ENCODE measurements at places on chromosomes 2 and 18.

DNA sequence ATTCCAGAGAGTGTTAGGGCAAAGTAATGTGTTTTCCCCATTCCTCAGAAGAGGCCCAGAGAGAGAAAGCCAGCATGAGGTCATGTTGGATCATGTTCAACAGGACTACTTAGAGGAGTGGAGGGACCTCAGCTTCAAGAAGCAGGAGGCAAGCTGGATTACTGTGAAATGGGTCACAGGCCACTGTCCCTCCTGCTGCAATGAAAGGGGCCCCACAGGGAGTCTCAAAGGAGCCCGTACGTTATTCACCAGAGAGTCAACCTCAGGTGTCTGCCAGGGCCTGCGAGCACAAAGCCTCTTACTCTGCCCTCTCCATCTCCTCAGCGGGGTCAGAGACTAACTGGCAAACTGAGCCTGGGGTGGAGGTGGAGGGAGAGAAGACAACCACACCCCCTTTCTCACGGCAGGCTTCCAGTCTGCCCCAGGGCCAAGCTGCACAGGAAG lies 27.2 kb upstream of the ACYP2 start:
- no peak for DNase-seq

DNA sequence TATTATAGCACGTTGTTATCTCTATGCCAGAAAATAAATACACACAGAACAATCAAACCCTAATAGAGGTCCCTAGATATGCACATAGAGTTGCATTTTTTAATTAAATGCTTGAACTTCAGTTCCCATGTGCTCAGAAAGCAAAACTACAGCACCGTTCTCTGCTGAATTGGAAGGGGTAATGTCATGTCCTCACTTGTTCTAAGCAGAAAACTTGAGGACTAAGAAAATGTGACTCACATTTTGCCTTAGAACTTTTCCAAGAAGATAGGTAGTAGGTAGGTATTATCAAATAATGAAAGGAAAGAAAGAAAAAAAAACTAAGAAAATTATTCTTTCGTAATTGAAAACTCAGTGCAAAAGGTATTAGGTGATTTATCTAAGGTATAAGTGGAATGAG lies 607.3 kb downstream of the ERBB4 start:
- no peak for DNase-seq

GRCh38 chr2:70477441-70477844 lies 76.2 kb downstream of the TGFA start:
- DNase-seq, result no peak

DNA sequence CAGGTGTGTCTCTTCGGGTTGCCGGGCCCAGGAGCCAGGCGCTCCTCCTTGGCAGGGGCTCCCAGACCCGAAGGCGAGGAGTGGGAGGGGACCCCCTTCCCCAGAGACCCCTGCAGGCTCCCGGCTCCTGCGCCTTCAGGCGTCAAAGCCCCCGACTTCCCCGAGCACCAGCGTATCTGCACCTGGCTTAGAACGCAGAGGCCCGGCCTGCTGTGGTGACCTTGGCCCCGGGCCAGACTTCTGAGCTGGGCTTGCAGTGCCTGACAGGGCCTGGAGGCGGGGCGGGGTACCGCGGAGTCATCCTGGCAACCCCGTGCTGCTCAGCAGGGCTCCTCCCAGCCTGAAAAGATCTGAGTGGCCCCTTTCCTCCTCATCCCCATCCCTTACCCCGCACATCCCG lies 27.0 kb downstream of the SKA1 start:
- peak; percentile 9 for DNase-seq

DNA sequence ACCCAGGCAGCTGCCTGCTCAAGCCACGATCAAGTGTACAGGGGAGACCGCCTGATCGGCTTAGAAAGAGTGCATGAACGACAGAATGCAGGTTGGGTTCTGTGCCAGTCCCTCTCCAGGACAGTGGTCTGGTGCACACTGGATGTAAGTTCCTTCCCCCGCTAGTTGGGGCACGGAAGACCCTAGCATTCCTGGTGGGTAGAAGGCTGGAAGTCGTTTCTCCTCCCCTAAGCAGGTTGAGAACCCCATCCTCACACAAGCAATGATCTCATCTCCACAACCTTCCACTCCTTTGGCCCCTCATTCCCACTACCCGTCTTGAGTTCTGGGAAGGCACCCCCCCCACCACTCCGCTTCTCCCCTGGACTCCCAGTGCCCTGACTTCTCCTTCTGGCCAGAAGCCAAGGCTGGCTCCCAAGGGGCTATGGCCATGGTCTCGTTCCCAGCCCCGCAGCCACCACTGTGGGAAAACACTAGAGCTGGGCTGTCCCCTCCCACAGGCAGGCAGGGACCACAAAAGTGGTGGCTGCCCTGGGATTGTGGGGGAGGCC lies 1.4 kb upstream of the ANKRD39 start:
- no peak for DNase-seq

DNA sequence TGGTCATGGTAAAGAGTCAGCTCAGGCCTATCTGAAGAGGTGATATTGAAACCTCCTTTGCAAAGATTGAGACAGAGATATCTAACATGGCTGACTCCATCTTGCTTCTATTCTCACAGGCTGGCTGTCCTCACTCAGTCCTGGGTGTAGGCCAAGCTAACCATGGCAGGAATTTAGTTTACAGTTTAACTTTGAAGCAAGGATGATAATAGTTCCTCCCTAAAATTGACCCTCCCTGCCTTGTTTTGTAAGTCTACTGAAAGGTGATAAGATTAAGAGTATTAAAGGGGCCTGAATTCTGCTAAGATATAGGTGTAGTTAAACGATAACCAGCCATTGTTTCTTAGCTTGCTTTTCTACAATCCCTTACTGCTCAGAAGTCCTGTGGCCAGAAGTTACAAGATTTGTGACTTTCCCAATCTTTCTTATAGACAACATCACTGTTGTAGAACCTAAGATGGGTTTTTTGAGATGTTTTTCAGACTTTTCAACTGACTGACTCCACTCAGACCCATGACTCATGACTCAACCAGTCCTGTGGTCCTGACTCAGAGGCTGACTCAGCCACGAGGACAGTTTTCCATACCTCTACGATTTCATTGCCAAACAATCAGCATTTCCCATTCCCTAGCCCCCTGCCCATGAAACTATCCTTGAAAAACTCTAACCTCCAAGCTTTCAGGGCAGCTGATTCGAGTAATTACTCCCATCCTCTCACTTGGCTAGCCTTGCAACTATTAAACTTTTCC lies 195.7 kb upstream of the SESTD1 start:
- DNase-seq, result no peak

DNA sequence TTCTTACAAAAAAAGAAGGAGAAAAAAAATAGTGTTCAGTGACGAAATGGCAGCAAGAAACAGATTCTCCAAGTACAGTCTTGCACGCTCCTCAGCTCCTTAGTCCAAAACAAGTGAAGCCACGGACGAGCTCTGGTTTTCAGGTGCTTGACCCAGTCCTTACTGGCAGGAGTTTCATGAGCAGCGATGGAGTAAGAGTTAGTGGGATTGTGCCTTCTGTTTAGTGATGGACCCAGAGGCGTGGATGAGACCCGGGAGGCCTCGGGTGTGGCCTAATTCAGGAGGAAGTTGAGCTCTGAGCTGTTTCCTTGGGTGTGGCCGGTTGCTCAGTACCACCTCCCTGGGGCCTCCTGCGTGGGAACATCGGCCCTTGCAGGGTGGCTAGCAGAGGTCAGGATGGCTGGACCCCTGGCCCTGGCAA lies 52.0 kb downstream of the KIF5C start:
- DNase-seq, result peak; percentile 43

- no peak for DNase-seq
These were observed 195.1 kb downstream of the C1D start for GRCh38 chr2:67867735-67868134.

GRCh38 chr2:75268112-75268511 lies 68.8 kb upstream of the TACR1 start:
- DNase-seq, result no peak

DNA sequence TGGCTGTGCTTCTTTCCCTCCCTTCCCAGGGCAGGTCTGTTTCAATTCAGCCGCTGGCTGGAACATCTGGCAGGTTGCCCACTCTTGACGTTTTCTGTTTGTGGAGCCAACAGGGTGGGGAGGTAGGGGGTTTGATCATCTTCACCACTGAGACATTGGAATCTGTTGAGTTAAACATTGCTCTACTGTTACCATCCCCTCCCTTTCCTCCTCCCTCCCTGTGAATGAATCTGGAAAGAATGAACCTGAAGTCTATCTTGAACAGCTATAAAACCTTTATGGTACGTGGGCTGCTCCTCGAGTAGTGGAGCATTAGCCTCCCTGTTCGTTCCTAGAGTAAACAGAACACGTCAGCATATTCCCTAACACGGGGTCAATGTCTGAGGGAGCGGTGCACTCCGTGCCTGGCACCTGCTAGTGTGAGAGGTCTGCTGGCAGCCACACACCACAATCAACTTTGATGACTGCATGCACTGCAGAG lies 249.9 kb upstream of the RBBP8 start:
- DNase-seq, result no peak

- no peak for DNase-seq
These were observed 69.5 kb downstream of the ZBTB7C start for GRCh38 chr18:48339692-48340091.

DNA sequence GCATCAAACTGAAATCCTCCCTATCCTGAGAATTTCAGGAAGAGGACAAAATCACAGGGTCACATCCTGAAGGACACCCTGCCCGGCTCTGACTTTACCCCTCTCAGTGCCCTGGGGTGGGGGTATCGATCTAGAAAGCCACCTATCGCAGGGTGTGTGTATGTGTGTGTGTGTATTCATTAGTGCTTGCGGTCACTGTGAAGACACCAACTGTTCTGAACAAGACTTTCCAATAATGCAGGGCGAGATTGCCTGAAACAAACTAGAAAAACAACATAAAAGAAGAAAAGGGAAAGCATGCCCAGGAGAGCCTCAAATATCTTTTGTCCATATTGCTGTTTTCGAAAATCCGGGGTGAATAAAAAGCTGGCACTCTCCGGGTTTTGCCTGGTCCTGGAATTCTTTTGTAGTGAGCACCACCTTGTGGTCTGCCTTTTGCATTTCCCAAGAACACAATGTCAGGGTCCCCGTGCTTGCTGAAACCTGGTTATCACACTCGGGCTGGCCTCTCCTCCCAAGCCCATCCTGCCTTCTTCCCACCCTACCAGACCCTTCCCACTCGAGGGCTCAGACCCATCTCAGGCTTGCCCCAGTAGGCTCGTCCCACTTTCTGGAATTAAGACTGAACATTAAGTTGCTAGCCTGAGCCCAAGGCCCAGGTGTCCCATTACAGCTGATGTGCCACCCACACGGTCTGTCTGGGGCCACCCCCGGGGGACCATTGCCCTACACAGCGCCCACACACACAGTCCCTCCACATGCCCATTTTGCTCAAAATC lies 25.0 kb upstream of the COPS8 start:
- DNase-seq, result peak; percentile 12

- DNase-seq, result no peak
These were observed 94.2 kb upstream of the STPG4 start for GRCh38 chr2:47249157-47249900.

DNA sequence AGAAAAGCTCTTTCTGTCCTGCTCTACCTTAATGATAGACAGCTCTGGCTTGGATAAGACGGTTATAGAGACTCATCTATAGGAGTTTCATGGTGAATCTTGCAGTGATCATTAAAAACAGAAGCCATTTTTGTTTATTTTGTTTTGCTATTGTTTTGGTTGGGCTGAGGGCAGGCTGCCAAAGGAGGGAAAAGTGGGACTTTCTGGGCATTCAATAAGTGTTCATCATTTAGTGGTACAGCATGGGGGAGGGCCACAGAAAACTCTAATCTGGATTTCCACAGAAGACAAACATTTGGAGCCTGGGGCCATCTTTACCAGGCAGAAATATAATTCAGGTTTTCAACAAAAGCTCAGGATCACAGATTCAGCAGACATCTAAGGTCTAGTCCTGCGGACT lies 62.4 kb upstream of the EFEMP1 start:
- DNase-seq, result no peak

DNA sequence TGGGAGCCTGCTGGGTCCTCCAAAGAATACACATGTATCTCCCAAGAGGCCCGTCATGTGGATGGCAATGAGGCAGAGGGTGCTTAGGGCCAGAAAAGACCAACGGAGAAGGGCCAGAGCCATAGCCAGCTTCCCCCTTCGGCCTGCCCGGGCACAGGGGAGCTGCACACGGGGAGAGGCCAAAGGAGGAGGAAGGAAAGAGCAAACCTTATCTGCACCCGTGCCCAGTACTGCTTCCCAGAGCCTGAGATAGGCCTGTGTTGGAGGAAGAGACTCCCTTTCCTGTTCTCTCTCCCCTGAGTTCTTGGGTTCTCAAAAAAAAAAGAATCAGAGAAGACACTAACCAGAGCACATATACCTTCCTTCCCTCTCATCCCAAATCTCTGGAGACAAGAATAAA lies 250.3 kb downstream of the ANAPC1 start:
- no peak for DNase-seq

DNA sequence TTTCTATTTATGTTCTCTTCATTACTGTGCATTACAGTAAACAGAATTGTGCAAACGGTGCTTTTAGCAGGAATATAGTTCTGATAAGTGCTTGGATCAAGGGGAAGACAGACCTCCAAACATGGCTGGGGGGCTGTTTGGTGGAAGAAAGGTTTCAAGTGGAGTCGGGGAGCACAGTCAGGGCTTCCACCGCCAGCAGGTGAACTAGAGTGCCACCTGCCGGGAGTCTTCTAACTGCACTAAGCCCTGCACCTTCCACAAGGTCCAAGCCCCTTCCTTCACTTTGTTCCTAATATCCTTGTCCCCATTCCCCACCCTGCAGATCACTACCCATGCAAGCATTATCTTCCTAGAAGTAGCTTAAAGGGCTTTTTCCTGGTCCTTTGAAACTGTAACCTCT lies 11.1 kb downstream of the ONECUT2 start:
- no peak for DNase-seq

DNA sequence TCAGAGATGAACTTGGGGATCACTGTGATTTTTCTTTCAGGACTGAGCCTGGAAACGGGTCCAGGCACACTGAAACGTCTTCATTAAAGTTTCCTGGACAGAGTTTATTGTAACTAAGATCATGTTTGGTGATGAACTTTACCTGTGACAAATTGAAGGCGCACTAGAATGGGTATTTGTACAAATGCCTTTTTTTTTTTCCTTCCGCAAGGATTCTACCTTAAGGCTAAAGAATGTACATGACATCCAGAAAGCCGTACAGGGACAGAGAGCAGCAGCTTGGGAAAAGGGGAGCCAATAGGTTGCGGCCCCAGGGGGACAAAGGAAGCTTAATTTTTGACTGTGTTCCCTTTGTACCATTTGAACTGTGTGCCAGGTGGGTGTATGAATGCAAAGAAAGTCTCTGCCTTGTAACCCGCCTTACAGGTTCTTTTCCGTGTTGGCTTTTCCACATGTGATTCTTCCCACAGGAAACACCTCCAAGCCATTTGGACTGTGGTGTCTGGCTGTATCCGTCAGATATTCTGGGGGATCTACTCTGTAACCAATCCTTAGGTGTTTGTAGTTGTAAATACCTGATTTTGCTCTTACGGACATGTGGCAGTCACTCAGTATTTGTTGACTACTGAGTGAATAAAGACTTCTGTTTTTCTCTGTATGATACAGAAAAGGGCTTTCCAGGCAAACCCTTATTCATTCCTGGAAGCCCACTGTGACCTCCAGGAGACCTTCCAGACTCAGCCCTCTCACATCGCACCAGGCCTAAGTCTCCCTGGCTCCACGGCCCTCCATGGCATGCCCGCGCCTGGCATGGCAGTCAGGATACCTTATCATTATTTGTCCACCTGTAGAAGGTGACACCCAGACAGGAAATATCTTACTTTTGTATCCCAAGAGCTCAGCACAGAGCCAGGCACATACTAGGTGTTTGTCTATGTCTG lies 1.1 kb downstream of the LRRFIP1 start:
- no peak for DNase-seq

GRCh38 chr18:48952287-48953103 lies 1.7 kb upstream of the SMAD7 start:
- peak; percentile 36 for DNase-seq

- no peak for DNase-seq
These were observed 47.2 kb downstream of the FAM124B start for GRCh38 chr2:224354632-224355211.

- no peak for DNase-seq
These were observed 7.5 kb downstream of the FLACC1 start for GRCh38 chr2:201349601-201350000.

Data from activated CD4-positive, alpha-beta T cell treated with anti-CD3 and anti-CD28 coated beads, Interleukin-2, amount 50 U/mL, for 16 hours (primary cell).